ENCODE measurements at places on chromosomes 7 and 10.

DNA sequence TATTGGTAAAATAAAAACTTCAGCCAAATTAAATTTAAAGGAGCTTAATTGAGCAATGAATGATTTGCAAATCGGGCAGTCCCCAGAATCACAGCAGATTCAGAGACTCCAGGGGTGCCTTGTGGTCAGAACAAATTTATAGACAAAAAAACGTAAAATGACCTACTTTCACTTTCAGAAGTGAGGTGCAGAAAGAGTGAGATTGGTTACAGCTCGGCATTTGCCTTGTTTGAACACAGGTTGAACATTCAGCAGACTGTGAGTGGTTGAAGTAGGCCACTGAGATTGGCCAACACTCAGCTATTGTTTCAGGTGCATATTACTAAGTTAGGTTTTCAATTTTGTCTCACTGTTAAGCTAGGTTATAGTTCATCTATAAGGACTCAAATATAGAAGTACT, 153.4 kb downstream of the BICC1 start:
- no peak for DNase-seq

- no peak for DNase-seq
Observed at GRCh38 chr7:101093906-101094305, 8.6 kb downstream of the TRIM56 start.

- DNase-seq: no peak
Observed at GRCh38 chr10:97991871-97992270, 38.5 kb downstream of the CRTAC1 start.

DNA sequence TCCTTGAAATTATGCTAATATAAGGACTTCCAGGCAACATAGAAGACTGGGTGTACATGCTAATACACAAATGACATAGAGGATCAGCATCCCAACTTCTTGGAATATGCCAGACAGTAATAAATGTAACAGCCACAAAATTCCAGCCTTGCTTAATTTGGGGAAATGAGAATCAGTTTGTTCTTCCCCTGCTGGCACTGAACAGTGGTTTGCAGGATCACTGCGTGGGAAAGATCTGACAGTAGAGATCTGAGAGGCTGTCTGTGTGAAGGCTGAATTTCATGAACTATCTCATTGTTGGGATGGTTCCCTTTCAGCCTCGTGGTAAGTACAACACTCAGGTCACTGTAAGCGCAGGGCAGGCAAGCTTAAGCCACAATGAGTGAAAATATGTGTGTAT, 1078.0 kb downstream of the LRMDA start:
- DNase-seq: no peak

GRCh38 chr7:26136831-26137230, 15.2 kb upstream of the NFE2L3 start:
- no peak for DNase-seq
